ENCODE measurements at places on chromosomes 7 and 10. TPM values are rescaled to one million over a fixed set of nuclear protein-coding genes. Genes with fewer than 3 reads are reported as not detected.

ETV1 gene
- 27.3 TPM for total RNA-seq

SHTN1 gene
- 46.9 TPM for total RNA-seq

TDRD1 gene
- total RNA-seq: not detected

MLXIPL gene
- total RNA-seq: 48.6 TPM

COG5 gene
- total RNA-seq: 49.5 TPM

FBXO24 gene
- total RNA-seq: 0.41 TPM

BZW2 gene
- 75.6 TPM for total RNA-seq

GRCh38 chr7:21450941-21451340, 23.1 kb downstream of the SP4 start:
- DNase-seq: no peak

- no peak for DNase-seq
These were observed 282.0 kb upstream of the ADARB2 start for GRCh38 chr10:2019281-2019680.

DNA sequence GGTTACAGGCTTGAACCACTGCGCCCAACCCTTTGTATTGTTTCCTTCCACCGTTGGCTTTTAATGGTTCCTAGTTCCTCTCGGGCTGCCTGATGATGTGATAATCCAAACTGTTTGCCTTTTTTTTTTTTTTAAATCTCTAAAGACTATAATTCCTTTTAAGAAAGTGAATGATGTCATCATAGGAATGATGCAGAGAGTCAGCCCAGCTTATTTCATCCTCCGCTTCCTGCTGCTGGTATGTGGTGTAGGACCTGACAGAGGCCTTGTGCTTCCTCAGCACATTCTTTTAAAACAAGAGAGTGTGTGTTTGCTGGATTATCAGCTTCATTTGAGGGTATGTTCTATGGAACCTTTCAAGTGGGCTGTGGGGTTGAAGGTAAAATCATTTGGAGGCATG, 241.4 kb downstream of the LRMDA start:
- no peak for DNase-seq

- DNase-seq: no peak
These were observed 365.8 kb downstream of the BBS9 start for GRCh38 chr7:33495207-33495606.

DNA sequence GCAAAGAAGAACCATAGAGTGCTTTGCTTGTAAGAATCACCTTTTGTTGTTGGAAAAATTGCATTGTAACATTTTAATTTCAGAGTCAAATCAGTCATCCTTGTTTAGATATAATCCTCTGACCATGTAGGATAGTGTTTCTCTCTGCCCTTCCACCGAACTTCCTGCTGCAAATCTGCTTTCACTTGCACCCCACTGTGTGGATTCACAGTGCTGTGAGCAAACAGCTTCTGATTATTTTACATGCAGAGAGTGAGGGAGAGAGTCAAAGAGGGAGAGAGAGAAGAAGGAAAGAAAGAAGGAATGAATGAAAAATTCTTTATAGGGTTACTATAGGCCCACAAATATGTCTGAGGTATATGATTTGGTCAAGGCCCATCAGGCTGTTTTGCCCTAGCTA, 30.0 kb upstream of the SEM1 start:
- DNase-seq: no peak

- DNase-seq: no peak
These were observed 348.3 kb downstream of the GPR158 start for GRCh38 chr10:25522946-25523608.

- DNase-seq: no peak
These were observed 3.7 kb upstream of the TRIP6 start for GRCh38 chr7:100863406-100863950.

GRCh38 chr10:30227481-30227880, 121.6 kb downstream of the MTPAP start:
- no peak for DNase-seq

GRCh38 chr10:18659819-18660535, 746 bp downstream of the ARL5B start:
- DNase-seq: no peak

DNA sequence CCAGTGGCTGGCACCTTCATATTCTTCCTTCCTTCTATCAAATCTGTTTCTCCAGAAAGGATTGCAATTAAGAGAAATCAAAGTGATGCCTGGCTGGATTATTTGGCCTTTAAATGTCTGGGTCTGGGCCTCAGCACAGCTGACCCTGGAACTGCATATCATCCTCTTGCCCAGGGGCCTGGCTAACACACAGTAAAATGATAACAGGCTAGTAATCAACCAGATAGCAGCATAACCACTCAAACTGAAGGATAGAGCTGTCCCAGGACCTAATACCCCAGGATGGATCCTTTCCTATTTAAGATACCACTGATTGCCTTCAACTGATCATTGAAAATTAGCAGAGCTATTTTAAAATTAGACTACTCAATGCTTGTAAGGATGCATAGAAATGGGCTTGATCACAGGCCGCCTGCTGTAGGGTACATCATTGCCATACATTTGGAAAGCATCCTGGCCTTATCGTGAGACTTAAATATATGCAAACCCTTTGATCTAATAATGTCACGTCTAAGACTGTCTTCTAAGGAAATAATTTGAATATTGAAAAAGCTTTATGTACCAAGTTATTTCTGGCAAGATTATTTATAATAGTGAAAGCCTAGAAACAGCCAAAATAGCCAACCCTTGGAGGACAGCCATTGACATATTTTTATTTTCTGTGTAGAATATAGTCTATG, 144.0 kb upstream of the CHST15 start:
- DNase-seq: no peak

- no peak for DNase-seq
These were observed 30.1 kb downstream of the NUDCD3 start for GRCh38 chr7:44460325-44460724.

- DNase-seq: no peak
These were observed 54.8 kb downstream of the ATAD1 start for GRCh38 chr10:87763086-87763861.

- no peak for DNase-seq
These were observed 120.4 kb upstream of the SORCS3 start for GRCh38 chr10:104520653-104521052.

- DNase-seq: no peak
These were observed 4.1 kb upstream of the RELN start for GRCh38 chr7:103993551-103993950.

DNA sequence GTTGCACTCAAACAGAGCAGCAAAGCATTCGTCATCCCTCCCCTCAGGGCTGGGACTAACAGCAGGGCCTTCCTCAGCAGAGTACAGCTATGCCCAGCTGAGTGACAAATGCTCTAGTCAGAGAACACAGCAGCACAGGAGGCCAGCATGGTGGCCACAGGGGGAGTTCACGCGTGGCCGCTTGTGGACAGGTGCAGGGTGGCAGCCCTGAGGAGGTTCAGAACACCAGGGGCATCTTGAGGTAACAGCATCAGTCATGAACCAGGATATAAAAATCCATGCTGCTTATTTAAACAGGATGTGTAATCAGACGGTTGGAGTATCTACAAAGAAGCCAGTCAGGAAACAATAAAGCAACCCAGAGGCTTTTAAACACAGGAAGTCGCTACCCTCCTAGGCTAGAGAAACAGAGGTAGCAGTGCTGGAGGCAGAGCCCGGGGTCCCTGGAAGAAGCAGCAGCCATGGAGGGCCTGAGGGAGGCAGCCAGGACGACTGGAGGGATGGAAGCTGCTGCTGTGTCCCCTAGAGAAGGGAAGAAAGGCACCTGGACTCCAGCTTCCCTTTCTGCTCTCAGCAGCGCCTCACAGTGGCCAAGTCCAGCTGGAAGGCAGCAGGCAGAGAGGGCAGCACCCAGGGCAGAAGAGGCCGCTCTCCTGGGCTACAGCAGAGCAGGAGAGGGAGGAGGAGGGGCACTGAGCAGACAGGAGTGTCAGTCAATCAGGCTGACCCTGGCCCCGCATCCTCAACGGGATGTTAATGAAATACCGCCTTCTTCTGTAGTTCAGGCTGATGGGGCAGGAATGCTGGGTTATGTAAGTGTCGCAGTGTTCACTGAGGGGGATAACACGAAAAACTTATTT, 70.8 kb upstream of the UCN3 start:
- peak; percentile 69 for DNase-seq

DNA sequence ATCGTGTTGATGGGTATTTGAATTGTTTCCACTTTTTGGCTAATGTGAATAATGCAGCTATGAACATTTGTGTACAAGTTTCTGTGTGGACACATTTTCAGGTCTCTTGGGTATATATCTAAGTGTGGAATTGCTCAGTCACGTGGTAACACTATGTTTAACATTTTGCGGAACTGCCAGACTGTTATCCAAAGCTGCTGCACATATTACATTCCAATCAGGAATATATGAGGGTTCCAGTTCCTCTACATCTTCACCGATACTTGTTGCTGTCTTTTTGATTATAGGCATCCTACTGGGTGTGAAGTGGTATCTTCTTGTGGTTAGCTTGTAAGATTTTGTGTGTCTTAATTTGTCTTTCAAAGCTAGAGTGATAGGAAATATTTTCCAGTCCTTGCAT, 6.8 kb downstream of the PTPN12 start:
- DNase-seq: no peak

DNA sequence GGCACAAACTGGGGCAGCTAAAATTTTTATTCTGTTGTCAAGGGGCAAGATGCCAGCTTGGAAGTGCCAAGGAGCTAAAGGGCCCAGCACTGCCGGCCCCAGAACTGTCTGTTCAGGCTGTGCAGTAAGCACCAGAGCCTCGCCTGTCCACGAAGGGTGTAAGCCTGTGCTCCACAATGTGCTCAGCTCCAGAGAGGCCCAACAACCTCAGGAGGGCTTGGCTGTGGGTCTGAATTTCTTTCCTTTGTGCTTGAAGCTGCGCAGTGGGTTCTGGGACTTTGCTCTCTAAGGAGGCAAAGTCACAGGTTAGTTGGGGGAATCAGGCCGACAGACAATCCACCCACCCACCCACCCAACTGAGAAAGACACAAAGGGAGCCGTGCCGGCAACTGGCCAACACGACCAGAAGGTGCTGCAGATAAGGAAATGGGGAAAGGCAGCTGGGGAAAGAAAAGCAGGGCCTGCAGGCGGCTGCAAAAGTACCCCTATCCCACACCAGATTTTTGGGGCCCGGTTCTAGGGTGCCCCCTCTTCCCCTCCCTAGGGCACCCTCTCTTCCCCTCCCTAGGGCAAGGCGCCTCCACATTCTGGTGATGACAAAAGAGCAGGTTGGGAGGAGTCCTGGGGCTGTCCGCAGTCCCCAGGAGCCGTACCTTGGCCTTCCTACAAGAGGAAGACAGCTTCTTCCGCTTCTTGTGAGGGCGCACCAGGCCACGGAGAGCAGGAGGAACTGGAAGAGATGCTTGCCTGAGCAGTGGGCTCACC, 7.7 kb downstream of the DDX56 start:
- no peak for DNase-seq

DNA sequence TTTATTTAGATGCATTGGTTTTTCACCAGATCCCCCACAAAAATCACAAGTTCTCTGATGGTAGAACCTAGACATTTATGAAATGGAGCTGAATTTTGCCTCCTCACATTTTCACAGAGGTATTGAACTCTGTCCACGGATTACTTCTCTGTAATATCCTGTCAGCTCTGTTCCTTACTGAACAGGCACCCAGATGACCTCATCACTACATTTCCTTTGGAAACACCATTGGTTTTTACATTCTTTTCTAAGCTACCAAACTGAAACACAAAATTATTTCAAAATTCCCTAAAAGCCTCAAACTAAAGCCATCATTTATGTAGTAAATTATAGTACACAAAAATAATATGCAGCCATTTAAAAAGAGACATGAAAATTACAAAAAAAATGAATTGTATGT, 98.3 kb upstream of the KCNIP2 start:
- DNase-seq: no peak

DNA sequence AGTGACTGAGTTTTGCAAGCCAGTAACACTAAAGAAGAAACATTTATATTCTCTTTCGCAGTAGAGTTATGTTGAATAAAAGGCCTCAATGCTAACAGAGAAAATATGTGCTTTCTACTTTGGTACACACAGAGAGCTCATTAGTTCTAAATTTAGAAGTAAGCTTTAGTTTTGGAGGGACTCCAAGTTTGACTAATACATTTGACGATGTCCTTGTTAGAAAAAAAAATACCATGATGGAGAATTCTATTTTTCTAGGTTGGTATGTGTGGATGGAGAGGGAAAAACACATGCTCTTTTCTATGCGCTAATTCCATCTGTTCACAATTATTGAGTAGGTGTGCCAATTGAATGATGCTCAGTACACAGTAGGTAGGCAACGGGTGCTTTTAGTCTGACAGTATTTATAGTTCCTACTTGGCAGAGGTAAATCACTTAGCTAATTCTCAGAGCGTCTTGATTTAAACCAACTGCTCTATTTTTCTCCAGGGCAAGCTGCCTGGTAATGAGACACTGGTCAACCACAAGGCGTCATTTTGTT, 327.2 kb upstream of the AKR1E2 start:
- DNase-seq: no peak

DNA sequence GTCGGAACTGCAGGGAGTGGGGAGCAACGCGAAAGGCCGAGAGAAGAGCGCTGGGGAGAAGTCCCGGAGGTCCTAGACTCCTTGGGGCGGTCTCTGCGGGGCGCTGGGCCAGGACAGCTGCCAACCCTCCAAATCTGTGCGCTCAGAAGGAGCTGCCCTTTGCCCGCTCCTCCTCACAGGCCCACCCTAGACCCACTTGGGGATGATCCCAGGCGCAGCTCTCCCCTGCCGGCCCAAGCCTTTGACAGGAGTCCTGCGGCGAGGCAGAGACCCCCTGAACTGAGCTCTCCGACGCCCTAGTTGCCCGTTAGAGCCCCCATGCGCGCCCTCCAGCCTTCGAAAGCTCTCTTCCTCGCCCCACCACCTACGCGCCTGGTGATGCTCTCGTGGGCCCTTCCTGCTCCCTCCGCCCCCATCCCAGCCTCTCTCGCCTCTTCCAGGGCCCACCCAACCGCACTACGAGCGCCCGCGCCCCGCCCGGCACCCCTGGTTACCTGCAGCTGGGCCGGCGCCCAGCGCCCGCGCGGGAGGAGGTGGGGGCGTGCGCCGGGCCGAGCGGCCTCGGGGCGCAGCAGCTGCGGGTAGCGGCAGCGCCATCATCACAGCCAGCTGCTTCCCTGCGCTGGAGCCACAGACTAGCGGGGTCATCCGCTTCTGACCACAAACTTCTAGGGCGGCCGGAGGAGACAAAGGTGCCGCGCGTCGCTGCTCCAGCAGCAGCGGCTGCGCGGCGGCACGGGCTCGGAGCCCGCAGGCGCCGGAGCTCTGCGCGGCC, 353.4 kb downstream of the DNAJB6 start:
- DNase-seq: no peak

GRCh38 chr10:33807531-33808359, 473.3 kb upstream of the NRP1 start:
- DNase-seq: no peak

DNA sequence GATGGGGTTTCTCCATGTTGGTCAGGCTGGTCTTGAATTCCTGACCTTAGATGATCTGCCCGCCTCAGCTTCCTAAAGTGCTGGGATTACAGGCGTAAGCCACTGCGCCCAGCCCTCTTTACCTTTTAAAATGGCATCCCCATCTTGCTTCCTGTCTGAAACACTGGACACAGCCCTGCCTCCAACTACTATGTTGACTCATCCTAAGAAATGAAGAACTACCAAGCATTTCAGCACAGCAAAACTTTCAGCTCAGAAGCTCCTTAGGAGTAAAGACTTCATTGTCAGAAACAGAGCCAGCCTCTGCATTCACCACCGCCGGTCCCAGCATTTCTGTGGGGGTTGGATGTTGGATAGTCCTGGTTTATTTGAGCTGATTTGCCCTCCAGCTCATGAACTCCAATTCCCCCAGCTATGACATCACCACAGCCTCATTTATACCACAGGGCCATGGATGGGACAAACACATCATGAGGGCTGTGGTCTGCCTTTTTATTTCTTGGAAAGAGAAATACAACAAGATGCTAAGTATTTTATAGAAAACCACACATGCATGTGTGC, 123.5 kb downstream of the ADCY1 start:
- DNase-seq: no peak

GRCh38 chr10:72076756-72077155, 11.6 kb downstream of the SPOCK2 start:
- DNase-seq: no peak
